ENCODE measurements at places on chromosomes 16 and 17.
A peak's percentile ranks its signal among the peaks of the same experiment; 100 is the strongest.

DNA sequence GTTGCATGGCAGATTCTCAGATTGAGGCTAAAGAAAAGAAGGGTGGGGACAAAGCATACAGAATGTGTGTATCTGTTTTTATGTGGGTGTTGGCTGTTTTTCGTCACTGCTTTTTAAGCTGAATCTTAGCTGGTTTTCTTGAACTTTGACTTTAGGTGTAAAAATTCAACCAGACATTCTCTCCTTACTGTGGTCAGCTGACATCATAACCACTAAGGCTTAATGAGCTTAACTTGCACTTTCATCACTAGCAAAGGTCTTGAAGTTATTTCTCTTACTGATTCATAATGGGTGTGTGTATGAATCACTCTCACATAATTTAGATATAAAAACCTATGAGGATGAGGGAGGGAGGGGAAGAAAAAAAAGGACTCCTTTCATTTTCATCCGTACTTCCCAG lies 4.0 kb upstream of the CDC6 start:
- DNase-seq = peak; percentile 89

- DNase-seq = no peak
These were observed 315.6 kb downstream of the SNX29 start for GRCh38 chr16:12291989-12292759.

DNA sequence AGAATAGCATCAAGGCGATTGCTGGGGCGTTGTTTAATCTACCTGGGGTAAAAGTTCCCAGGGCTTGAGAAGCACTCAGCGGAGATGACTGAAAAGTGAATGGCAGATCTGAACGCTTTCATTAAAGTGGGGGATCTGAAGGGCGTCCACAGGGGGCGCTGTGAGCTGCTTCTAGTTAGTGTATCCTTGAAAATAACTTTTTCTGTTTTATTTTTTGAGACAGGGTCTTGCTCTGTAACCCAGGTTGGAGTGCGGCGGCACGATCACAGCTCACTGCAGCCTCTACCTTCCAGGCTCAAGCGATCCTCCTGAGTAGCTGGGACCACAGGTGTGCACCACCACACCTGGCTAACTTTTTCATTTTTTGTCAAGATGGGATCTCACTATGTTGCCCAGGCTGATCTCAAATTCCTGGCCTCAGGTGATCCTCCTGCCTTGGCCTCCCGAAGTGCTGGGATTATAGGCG lies 360.4 kb downstream of the SEC14L1 start:
- no peak for DNase-seq

DNA sequence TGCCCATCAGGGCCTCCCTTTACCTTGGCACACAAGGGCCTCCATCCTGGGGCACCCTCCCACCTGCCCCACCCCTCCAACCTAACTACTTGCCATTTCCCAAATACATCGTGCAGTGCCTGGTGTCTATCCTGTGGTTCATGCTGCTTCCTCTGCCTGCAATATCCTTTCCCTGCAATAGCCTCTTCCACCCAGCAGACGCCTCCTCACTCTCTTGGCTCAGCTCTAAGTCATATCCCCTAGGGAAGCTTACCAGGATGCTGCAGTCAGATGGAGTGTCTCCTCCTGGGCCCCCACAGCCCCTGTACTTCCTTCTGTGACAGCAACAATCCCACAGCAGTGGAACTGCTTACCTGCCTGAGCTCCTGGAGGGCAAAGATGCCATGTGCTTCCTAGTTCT lies 36.7 kb downstream of the CCDC182 start:
- no peak for DNase-seq

- no peak for DNase-seq
These were observed 24.9 kb downstream of the RAB11FIP3 start for GRCh38 chr16:450385-450784.

- no peak for DNase-seq
These were observed 969 bp upstream of the CETP start for GRCh38 chr16:56960681-56961281.

DNA sequence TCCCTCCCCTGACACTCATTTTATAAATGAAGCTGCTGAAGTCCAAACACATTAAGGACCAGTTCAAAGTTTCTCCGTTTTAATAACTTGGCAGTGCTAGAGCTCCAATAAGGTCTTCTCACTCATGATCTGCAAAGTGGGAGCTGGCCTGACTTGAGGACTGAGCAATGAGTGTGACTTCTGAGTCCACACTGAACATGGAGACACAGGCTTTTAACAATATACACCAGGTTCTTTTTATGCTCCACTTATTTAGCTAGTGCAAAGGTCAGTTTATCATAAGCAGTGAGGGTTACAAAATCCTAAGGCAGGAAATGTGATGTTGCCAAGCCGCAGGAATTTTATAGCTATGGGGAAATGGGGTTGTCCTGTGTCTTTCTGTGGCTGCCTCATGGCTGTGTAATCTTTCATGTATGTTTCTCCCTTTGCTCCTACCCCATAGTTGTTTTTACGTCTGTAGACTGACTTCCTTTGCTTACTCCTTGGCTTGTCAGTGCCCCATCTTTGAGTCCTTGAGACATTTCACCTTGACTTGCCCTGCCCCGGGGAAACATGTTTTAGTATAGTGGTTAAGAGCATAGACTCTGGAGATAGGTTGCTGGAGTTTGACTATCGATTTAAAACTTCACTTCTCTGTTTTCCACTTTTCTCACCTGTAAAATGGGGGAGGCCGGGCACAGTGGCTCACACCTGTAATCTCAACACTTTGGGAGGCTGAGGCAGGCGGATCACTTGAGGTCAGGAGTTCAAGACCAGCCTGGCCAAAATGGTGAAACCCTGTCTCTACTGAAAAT lies 12.2 kb upstream of the MMD start:
- DNase-seq = peak; percentile 82

DNA sequence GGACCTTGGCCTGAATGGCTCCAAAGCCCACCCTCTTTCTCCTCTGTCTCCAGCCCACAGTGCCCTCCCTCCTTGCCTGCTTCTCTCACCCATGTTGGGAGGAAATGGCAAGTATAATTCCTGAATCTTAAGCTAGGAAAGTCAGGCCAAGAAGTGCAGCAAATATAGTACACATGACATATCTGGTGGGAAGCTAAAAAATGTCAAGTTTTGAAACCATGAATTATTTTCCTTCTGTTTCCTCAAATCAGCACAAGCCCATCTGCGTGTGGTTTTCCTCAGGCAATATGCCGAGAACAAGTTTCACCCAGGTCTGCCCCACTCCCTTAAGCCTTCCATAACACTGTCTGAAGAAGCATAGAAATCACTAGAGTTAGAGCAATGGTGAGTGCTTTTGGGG lies 502.8 kb upstream of the CDH11 start:
- DNase-seq = no peak

DNA sequence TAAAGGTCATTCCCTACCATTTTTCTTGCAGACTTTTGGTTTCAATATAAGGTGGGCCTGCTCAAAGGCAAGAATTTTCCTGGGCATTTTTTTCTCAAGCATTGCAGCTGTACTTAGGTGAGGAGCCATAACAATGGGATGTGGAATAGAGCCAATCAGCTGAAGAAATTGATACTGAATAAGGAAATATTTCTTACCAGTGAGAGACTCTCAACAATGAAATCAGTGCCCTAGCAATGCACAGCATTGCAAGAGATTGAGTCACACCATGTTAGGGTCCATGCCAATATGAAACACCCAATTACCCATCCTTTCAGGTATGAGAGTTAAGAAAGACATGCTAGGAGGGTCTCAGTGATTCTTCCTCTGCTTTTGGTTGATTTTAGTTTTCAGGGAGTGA lies 237.6 kb downstream of the SOX9 start:
- DNase-seq = no peak

DNA sequence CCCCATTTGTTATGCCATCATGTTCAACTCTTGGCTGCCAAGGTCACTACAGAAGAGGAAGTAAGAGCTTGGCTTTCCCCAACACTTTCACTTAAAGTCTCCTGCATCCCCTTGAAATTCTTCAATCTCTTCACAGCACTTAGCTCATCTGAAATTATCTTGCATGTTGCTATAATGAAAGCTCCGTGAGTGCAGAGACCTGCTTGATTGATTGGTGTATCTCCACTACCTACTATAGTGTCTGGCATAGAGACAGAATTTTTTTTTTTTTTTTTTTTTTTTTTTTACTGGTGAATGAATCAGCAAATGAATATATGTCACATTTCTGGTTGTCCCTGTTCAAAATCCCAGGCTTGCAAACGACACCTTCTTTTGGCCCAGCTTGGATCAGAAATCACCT lies 1.9 kb upstream of the SDR42E1 start:
- DNase-seq = no peak

GRCh38 chr16:24523569-24523968 lies 15.8 kb upstream of the RBBP6 start:
- DNase-seq = no peak

GRCh38 chr17:13114601-13115031 lies 96.8 kb upstream of the ELAC2 start:
- DNase-seq = peak; percentile 14

- peak; percentile 66 for DNase-seq
These were observed 5.0 kb upstream of the CCDC57 start for GRCh38 chr17:82217530-82218204.

DNA sequence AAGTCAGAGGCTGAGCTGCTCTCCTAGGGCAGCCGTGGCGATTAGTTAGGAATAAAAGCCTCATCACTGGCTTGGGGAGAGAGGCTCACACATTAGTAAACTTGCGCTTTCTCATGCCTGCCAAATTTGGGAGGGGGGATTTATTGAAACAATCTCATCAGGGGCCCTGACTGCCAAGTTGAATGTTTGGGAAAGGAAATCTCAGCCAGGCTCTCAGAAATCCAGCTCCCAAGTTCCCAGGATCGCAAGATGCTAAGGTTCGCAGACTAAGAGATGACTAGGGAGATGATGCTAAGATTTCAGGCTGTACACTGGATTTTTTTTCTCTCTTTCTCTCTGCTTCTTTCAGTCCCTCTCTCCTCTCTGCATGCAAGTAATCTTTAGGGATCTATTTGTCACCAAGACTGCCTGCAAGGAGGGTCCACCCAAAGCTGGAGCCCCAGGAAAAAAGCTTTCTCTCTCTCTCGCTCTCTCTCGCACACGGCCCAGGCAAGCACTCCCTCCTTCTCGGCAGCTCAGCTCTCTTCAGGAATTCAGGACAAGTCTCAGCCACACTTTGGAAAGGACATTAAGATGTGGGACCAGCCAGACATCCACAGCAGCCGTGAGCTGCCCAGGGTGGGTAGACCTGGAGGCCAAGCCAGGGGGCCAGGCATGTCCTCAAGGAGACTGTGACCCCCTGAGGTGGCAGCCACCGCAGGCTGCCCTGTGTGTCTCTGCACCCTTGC lies 1.4 kb downstream of the GPR139 start:
- DNase-seq = no peak

DNA sequence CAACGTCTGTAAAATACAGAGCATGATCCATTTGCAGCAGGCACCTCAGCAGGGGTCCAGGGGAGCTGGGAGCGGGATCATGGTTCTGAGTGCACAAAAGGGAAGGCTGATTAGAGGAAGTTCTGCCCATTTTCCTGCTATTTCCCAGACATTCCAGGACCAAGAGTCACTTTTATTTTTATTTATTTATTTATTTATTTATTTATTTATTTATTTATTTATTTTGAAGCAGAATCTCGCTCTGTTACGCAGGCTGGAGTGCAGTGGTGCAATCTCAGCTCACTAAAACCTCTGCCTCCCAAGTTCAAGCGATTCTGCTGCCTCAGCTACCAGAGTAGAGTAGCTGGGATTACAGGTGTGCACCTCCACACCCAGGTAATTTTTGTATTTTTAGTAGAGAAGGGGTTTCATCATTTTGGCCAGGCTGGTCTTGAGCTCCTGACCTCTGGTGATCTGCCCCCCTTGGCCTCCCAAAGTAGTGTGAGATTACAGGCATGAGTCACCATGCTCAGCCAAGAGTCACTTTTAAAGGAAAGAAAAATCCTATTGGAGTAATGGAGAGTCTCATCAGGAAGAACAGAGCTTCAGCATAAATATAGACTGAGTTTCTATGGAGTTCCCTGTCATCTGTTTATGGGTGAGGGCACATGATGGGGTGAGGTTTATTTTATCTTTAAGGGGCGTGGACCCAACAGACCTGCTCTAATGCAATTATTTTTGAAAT lies 355.2 kb downstream of the HAPSTR1 start:
- DNase-seq = no peak

DNA sequence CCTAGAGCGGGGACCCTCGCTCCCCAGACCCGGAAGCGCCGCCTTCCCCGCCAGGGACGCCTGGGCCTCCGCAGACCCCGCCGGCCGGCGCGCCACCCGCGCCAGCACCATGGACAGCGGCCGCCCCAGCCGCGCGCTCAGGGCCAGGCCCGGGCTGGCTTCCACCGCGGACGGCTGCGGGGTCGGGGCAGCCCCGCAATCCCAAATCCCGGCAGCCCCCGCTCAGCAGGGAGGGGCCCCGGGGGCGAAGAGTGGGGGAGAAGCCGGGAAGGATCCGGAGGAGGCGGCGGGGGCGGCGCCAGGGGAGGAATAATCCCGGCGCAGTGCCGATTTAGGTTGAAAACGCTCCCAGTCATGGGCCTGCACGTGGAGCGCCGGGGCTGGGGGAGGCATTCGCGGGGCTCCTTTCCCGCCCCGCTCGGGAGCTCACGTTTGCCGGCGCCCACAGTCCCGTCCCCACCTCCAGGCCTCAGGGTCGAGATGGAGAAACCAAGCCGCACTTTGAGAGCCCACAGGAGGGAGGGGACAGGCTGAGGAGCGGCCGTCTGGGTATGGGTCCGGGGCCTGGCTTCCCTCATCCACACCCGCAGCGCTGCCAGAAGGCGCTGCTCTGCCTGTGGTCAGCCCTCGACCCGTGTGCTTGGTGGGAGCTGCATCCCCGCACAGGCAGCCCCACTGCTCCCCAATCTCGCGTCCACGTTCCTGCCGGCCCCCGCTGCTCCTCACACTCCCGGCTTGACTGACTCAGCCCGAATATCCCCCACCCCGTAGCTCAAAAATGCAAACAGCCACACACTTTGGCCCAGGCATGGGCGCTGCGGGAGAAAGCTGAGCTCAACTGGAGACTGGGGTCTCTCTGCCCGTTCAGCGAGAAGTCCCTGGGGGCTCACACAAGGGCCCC lies 4.7 kb downstream of the FBXL16 start:
- DNase-seq = no peak

- no peak for DNase-seq
These were observed 1.1 kb downstream of the SPECC1 start for GRCh38 chr17:20010099-20010863.

DNA sequence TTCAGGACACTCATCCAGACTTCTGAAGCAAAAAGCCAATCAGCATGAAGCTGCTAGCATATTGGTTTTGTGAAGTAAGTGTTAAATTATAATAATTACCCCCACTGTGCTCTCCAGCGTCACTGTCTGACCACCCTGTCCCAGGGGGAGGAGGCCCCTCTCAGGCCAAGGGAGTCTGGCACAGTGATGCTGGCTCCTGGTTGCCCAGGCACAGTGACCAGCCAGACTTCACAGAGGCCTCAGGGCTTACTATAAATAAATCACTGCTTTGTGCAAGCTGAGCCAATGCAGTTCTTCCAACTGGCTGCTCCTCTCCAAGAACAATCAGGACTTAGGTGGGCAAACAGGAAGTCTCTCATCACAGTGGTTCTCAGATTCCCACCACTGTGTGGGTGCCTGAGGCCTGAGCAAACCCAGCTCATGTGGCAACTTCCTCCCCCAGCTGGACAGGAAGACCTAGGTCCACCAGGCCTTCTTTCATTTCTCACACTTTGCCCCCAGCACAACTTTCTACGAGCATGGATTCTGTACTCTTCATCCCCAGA lies 1.7 kb upstream of the DBNDD1 start:
- peak; percentile 44 for DNase-seq

Measured in non-pigmented ciliary epithelial cell (primary cell).